ENCODE measurements at places on chromosomes 7 and 10.

- DNase-seq: no peak
Observed at GRCh38 chr7:131219312-131220041, 108.2 kb upstream of the MKLN1 start.

DNA sequence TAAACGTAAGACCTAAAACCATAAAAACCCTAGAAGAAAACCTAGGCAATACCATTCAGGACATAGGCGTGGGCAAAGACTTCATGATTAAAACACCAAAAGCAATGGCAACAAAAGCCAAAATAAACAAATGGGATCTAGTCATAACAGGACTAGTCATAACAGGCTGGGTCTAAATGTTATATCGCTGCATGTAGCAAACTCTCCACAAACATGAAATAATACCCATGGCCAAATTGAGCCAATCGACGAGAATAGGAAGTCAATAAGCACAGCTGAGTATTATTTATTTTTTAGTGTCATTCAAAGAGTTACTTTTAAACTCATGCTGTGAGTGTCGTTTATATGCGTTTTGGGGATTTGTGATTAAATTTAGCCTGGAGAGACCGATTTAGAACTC lies 225.1 kb downstream of the TFEC start:
- DNase-seq: peak; percentile 10

- peak; percentile 93 for DNase-seq
Observed at GRCh38 chr10:4242561-4243035, 457.6 kb upstream of the KLF6 start.

DNA sequence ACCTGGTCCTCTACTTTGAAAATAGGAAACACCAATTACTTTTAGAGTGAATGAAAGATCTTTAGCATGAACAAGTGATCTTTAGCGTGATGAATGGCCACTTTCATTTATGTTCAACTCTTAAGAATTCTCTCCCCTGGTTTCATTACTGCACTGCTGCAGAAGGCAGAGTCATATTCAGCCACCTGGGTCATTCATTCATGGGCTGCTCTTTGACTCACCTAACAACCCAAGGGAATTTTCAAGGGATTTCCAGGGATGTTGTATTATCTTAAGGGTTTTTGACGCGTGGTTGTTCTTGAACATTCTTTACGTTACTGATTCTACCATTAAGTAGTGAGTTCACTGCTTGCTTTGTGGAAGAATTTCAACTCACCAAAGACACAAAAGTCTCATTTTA lies 87.3 kb upstream of the STK17A start:
- no peak for DNase-seq

GRCh38 chr7:116265881-116266280 lies 55.5 kb downstream of the TES start:
- peak; percentile 42 for DNase-seq

DNA sequence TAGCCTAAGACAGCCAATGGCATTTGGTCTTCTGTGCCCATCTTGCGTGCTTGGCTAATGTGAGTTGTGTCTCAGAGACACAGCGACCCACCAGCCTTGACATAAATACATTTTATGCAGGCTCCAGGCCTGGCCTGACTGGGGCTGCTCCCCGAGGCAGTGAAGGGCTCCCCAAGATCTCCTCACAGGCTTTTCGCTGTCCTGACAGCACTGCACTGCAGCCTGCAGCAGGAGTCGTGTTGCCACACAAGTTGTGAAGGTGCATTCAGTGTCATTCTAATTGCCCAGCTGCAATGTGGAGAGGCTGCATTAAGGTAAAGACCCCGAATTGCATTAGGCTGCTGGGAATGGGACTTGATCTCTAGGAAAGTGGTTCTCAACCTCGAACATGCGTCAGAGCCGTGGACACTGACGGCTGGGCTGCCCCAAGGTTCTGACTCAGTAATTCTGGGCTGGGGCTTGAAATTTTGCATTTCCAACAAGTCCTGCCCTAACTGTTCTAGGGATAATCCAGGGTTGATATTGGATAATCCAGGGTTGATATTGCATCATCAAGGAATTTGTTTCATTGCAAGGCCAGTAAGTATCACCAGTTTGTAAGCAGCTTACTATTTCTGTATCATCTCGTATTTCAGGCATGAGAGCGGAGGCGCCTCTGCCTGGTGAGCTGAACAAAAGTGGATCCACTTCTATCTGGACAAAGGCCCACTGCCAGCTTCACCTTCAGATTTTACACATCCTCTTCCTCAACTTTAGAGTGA lies 108.7 kb upstream of the INSIG1 start:
- peak; percentile 17 for DNase-seq

- DNase-seq: no peak
Observed at GRCh38 chr10:11719496-11720259, 22.5 kb upstream of the ECHDC3 start.

- peak; percentile 16 for DNase-seq
Observed at GRCh38 chr10:126433351-126433750, 45.1 kb upstream of the ADAM12 start.

DNA sequence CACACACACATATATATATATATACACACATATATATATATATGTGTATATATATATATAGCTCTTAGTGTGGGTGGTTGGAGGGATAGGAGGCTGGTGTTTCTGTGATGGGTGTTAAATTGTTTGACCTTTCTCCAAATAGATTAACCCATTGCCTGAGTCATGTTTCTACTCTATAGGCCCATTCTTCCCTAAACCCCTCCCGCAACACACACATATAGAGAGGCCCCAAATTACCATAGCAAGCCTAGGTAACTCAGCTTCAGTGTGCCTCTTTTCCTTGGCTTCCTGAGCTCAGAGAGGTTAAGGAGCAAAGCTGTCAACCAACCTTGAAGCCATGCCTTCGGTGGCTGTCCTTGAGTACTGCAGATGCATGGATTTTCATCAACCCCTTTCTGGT lies 98.7 kb upstream of the ADO start:
- no peak for DNase-seq

Data from fibroblast of skin of back (primary cell).